ENCODE measurements at places on chromosomes 3 and 15.

DNA sequence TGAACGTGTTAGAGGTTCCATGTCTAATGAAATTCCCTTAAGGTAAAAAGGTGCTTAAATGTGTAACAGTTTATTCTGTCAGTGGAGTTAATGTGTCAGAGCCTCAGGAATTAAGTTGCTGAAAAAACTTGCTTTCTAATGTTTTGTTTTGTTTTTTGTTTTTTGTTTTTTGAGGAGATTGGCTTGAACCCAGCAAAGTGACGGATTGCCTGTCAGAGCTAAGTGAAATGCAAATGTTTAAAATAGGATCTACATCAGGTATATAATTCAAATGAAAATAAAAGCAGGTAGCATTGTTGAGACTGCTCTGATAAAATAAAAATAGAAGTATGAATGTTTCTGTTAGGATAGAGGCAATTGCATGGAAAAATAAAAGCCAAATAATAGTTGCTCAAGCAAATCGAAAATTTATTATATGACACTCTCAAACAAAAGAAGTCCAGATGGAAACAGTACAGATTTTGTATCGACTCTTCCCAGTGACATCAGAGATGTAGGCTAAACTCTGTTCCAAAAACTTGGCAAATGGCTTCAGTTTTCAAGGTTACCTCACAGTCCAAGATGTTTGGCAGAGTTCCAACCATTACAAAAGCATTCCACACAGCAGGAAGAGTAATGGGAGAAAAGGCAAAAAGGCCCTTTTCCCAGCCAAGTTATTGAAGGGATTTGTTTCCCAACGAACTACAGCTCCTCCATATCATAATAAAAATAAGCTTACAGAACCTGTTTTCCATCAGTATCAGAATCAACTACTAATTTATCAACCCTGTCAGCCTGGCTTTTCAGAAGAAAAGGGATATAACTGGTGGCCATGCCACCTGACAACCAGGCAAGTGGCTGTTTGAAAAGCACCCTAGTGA is 291.0 kb downstream of the TBL1XR1 start:
- peak; percentile 79 for DNase-seq

DNA sequence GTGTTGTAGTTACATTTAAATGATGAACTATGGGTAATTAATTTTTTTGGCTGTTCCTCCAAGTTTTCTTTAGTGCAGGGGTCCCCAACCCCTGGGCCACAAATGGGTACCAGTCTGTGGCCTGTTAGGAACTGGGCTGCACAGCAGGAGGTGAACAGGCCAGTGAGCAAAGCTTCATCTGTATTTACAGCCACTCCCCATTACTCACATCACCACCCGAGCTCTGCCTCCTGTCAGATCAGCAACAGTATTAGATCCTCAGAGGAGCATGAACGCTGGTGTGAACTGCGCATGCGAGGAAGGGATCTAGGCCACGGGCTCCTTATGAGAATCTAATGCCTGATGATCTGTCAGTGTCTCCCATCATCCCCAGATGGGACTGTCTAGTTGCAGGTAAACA is 75.9 kb upstream of the RPL35A start:
- no peak for DNase-seq

DNA sequence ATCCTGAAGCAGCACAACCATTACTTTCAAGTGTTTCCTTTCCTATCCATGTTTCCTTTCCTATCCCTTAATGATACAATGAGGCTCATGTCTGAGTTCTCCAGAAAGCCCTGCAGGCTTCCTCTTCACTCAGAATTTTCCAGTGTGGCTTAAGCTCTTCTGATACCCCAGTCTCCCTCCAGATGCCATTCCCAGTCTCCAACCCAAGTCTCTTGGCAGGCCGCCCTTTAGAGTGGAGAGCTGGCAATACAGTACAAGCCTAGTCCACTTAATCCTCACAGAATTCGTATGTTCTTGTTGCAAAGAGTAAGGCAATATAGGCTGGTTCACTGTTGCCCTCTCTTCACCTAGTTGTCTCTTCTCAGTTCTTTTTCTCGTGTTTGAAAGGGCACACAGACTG is 503.9 kb upstream of the MDFIC2 start:
- DNase-seq, result no peak

DNA sequence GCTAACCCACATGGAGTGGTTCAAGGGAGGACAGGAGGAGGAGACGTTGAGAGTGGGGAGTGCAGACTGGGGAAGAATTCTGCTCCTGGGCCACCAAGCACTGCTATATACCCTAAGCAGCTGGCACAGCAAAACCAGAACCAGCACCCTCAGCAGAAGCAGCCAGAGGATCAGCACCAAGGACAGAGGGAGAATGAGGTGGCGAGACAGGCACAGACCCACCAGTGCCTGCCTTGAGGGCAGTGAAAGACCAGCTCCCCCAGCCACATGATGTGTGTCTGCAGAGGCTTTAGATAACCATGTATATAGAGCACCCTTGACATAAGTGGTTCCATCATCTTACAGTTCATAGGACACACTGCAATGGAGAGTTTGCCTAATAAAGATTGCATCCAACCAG is 319.0 kb downstream of the GABRB3 start:
- no peak for DNase-seq

GRCh38 chr15:24945711-24946110 is 9.1 kb upstream of the SNRPN start:
- DNase-seq, result no peak
